ENCODE measurements at places on chromosomes 16 and 17.

GRCh38 chr17:13590441-13590840 lies 11.3 kb downstream of the HS3ST3A1 start:
- DNase-seq: no peak

GRCh38 chr17:15654886-15655561 lies 29.1 kb downstream of the TRIM16 start:
- DNase-seq: no peak

DNA sequence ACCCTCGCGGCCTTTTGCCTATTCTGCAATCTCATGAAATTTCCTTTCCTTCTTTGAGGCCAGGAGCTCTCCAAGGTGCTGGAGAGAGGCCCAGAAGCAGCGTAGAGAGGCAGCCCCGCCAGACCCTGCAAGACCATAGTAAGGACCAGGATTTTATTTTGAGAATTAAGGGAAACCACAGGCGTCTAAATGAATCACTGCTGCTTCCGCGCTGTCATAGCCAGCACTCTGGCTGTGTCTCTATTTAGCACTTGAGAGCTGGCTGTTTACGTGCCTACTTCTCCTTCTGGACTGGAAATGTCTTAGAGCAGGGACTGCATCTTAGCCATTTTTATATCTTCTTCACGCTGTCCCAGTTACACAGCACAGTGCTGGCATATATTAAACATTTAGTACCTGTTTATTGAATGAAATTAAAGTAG lies 37.6 kb upstream of the PIRT start:
- DNase-seq: no peak

DNA sequence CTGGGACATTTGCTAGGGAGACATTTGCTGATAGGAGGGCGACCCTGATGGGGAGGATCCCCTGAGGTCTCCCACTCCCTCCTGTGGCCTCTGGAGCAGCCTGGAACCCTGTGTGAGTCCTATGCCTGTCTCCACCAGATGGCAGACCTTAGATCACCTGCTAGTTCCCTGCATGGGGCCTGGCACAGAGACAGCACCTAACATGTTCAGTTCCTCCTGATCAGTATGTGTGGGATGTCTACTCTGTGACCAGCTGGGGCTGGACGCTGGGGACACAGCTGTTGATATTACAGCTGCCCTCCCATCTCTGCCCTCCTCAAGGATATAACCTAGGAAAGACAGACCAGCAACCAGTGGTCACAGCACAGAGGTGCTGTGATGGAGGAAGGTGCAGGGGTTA lies 1.1 kb upstream of the ADCY7 start:
- DNase-seq: no peak

GRCh38 chr17:62193249-62193648 lies 128.2 kb upstream of the MED13 start:
- no peak for DNase-seq

- no peak for DNase-seq
These were observed 31.6 kb downstream of the TEKT5 start for GRCh38 chr16:10663146-10663545.

DNA sequence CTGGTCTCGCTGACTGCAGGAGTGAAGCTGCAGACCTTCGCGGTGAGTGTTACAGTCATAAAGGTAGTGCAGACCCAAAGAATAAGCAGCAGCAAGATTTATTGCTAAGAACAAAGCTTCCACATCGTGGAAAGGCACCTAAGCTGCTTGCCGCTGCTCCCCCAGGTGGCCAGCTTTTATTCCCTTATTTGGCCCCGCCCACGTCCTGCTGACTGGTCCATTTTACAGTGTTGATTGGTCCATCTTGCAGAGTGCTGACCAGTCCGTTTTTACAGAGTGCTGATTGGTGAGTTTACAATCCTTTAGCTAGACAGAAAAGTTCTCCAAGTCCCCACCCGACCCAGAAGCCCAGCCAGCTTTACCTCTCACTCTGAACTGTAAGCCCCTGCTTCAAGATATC lies 227.8 kb downstream of the ABCC12 start:
- DNase-seq: no peak

DNA sequence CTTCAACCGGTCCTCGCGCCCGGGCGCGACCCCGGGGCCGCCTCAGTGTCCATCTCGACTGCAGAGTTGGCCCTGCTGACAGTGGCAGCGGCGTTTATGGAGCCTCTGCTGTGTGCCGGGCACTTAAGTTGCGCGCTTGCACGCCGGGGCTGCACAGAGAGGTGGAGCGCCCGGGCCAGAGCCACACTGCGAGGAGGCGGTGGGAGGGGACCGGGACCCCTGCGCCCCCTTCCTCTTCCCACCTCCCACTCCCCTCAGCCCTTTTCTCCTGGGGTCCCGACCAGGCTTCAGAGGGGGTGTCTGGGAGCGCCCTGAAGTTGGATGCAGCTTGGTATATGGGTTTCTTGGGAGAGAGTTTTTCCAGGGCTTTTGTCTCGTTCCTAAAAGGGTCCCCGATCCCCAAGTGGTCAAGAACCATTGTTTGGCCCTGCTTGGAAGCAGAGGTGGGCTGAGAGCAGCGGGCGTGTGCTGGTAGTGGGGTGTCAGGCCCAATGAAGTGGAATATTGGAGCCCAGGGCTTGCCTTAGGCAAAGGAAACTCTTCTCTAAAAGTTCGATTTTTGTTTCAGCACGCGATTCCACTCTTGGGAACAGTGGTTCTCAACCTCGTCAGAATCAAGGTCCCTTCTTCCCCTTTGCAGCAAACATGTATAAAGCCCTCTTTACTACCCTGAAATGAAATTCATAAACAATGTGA lies 605 bp downstream of the MRTFB start:
- DNase-seq: no peak

GRCh38 chr17:66255527-66255971 lies 26.3 kb upstream of the APOH start:
- no peak for DNase-seq

DNA sequence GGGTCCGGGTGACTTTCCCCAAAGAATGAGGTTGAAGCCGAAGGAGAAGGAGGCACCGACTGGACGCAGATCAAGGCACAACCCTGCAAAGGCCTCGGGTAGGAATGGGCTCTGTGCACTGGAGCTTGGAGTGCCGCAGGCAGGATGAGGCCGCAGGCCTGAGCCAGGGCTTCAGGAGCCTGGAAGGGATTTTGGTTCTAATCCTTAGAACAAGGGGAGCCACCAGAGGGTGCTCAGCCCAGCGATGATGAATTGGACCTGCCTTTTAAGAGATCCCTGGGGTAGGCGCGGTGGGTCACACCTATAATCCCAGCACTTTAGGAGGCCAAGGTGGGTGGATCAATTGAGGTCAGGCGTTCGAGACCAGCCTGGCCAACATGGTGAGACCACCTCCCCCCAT lies 8.1 kb downstream of the CIBAR2 start:
- no peak for DNase-seq

DNA sequence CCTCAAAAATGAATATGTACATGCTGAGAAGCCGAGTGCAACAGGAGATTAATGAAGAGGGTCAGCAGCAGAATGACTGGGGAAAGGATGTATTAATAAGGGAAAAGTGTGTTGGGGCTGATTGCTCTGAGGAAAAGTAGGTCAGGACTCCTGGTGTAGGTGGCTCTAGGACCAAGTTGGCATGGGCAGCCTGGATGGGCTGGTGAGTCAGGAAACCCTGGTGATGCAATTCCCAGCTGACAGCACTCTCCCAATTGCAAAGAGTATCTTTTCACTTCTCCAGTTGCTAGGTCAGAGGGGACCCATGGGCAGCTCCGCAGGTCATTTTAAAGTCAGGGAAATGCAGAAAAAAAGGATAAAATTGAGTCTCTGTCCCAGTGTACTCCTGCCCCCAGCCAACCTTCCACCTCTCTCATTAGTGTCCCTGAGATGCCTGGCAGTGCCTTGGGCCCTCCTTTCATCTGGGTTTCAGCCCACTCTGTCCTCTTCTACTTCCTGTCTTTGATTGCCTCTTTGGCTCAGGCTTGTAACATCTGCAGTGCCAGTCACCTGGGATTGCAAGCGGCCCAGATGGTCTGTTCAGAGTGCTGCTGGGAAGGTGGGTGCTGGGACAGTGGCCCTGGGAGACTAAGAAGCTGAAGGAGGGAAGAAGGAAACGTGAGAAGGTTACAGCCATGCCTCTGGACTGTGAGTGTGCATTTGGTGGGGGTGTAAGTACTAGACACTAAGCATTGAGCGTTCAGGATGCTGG lies 2177.2 kb downstream of the TP53TG3F start:
- DNase-seq: no peak

GRCh38 chr16:3088450-3088849 lies 10.6 kb downstream of the ZSCAN10 start:
- DNase-seq: no peak

DNA sequence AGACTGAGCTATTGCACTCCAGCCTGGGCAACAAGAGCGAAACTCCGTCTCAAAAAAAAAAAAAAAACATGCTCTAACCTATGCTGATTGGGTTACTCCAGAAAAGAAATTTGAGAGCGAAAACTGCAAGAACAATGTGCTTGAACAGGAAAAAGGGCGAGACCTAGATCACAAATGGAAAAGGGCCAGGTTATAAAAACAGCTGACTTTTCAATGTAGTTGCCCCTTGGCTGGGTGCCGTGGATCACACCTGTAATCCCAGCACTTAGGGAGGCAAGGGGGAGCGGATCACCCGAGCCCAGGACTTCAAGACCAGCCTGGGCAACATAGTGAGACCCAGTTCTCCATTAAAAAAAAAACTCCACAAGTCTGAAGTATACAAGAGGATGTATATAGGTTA lies 48.8 kb downstream of the MRM3 start:
- no peak for DNase-seq

GRCh38 chr16:5523829-5524228 lies 426.2 kb upstream of the EEF2KMT start:
- no peak for DNase-seq

DNA sequence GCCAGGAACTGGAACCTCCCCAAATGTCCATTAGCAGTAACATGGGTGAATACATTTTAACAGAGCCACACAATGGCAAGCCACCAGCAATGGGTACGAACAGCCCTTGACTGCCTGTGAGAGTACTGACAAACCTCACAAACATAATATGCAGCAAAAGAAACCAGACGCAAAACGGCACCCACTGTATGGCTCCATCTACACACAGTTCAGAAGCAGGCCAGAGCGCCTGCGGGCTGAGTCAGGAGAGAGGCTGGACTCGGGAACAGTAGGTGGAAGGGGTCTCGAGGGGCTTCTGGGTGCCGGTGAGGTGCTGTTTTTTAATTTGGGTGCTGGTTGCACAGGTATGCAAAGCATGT lies 77.4 kb upstream of the TOB1 start:
- DNase-seq: no peak

DNA sequence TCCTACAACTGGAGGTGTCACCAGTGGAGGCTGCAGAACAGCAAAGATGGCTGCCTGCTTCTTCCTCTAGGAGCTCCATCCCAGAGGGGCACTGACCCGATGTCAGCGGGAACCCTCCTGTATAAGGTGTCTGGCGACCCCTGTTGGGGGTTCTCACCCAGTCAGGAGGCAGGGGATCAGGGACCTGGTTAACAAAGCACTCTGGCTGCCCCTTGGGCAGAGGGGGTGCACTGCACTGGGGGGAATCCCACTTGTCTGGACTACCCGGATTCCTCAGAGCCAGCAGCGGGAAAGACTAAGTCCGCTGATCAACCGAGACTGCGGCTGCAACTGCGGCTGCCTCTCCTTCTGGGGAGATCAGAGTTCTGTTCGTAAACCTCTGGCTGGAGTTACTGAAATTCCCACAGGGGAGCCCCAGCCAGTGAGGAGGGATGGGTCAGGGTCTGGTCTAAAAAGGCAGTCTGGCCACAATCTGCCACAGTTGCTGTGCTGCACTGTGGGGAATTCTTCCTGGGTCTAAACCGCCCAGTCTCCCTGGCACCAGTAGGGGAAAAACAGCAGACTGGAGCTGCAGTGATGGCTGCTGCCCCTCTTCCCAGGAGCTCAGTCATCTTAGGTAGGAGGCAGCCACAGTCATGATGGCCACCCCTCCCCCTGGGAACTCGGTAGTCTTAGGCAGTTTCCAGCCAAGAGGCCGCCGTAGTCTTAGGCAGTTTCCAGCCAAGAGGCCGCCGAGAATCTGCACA lies 213.4 kb downstream of the CYB561 start:
- no peak for DNase-seq

DNA sequence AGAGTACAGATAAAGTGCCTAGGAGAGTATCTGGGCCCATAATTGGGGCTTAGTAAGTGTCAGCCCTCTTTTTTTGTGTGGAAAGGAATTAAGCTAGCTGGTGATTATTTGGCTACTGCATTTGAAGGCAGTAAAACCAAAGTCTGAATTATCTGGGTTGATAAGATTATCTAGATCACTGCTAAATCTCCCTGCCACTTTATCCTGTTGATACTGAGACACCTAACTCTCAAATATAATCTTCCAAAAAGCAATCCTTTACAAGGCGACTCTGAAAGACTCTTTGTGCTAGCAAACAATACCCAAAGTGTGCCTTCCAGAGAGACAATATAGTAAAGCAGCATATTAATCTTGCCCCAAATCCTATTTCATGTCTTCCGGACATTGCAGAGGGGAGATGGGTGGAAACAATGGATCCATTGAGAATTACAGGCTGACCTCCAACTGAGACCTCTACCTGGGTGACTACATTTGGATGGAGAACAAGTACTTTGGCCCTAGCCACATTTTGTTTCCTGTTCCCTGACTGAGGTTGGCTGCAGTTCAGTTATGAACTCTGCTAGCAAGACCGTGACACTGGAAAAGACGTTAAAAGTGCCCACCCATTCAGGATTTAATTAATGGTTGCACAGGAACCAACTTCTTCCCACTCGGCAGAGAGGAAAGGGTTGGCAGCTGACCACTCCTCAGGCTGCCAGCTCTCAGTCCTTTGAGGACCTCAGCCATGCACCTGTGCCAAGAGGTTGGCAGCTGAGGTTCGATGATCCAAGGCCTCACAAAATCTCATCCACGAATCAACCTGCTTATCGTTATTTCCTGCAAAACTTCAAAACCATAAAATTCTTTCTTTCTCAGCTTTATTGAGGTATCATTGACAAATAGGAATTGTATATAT lies 72.6 kb downstream of the SYCE1L start:
- no peak for DNase-seq

DNA sequence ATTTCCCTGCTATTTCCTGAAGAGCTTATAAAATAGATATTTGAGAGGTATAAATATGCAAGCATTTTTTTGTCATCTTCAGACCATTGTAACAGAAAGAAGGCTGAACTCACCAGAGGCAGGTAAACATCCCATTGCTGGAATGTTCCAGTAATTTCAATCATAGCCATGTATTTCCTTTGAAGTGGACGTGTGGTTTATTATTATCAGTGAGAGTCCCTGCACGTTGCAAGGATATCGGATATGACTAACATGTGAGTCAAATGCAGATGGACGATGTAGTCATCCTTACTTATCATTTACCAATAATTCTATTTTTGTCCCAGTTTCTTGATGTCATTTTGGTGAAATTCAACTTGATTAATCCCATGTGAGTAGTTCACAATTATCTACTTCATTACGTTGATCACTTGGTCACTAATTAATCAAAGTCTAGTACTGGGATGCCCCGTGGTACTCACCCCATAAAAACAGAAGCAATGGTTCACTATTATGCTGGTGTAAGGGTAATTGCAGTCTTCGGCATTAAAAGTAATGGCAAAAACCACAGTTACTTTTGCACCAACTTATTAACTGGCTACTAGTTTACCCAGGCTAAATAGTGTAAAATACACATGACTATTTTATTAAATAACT lies 89.5 kb downstream of the VAT1L start:
- peak; percentile 78 for DNase-seq

Measured in HS-5 (cell line).